ENCODE measurements at places on chromosomes 7 and 10.
A peak's percentile ranks its signal among the peaks of the same experiment; 100 is the strongest.

DNA sequence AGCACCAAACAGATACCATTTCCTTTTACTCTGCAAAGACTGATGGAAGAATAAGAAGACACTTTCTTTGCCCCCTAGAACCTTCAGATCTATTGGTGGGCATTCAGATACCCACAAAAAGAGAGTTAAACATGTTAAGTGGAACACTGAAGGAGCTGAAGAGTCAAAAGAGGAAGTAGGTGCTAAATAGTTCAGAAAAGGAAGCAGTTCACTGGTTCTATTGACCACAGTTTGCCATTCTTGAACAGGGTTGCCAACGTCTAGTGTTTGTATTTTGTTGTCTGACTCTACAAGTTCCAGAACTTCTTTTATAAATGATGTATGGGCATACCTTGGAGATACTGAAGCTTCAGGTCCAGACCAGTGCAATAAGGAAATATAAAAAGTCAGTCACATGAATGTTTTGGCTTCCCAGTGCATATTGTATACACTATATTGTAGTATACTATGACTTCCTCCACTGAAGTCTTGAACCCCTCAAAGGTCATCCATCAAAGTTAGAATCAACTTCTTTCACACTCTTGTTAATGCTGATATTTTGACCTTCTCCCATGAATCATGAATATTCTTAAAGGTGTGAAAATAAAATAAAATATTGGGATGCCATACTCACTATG is 47.5 kb upstream of the AGR3 start:
- DNase-seq, result no peak

GRCh38 chr7:77561352-77561751 is 24.3 kb downstream of the PTPN12 start:
- no peak for DNase-seq

GRCh38 chr10:62112300-62112699 is 156.3 kb downstream of the RTKN2 start:
- no peak for DNase-seq

DNA sequence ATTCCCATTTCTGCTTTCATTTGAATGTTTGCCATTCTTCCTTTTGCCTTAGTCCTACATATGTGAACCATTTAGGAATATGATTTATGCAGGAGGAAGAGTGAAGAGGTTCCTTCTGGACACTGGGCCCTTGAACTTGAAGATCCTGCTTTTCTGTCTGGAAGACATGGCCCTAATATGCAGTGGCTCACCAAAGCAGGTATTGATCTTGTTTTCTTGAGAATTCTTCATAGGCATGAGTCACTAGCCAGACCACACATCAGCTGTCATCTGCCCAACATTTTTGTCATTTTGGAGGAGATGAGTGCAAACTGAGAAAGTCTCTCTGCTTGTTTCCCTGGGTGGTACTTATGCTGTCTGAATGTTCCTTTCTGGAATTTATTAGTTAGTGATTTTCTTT is 382.6 kb downstream of the LRMDA start:
- DNase-seq, result no peak

GRCh38 chr7:129781928-129782817 is 170.6 kb downstream of the UBE2H start:
- no peak for DNase-seq

- DNase-seq, result no peak
Observed at GRCh38 chr7:34354011-34354410, 304.0 kb upstream of the NPSR1 start.

DNA sequence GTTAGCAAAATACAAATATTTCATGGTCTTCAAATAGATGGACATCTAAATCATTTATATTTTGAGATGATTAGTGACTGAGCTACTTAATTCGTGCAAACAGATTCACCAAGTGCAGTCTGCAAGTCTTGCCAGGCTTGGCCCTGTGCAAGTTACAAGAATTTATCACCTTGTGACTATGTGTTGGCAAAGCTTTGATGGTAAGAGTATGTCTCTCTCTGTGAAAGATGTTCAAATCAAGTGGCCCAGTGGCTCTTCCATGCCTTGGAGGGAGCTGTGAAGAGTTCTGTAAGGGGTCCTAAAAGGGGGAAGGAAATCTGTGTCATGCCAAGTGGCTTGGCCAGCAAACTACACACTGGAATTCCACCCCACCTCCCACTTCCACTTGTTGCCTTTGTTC is 397.3 kb downstream of the TYW1 start:
- DNase-seq, result no peak

- no peak for DNase-seq
Observed at GRCh38 chr7:80207501-80207900, 72.9 kb downstream of the GNAI1 start.

GRCh38 chr7:101146-102046 is 91.0 kb upstream of the FAM20C start:
- no peak for DNase-seq

DNA sequence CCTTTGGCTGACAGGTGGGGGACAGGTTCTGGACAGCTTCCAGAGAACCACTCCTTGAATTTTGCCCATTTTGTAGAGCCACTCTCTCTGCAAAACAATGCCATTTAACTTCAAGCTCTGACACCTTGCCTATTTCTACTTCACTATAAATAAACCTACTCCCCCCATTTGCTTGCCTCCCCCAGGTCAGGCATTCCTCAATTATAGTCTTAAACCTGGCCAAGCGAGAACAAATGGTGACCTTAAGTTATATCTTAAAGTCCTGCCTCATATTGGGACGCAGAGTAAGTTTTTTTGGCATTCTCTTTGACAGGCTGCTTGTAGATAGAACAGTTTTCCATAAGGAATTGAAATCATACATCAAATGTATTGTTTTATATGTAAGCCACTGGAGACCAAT is 706.9 kb downstream of the LRMDA start:
- DNase-seq, result no peak

DNA sequence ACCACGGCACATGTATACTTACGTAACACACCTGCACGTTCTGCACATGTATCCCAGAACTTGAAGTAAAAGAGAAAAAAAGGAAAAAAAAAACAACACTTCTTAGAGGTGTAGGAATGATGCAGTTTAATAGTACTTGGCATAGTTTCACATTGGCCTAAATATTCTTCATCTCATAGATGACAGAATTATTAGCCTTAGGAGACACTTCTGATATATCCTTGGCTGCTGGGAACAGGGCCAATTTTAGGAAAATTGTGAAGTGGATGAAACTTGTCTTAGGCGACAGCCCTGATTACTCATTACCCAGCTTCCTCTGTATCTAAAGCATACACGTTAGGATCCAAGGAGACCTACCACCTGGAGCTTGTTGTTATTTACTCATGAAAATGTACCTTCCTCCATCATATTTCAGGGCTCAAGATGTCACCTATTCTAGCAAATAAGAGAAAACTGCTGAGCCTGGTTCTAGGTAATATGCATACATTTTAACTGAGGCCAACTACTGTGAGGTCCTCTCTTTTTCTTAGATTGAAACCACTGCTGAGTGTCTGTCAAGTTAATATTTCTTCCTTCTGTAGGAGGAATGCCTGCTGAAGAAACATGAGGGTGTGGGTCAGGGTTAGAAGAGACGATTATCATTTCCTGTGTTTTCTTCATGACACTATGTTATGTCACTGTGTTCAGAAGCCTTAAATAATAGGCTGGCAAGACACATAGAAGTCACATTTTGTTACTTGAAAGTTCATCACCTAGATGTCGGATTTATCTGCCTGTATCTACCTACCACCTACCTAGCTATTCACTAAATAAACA is 44.3 kb downstream of the CPED1 start:
- no peak for DNase-seq

- no peak for DNase-seq
Observed at GRCh38 chr7:147249956-147250355, 1133.4 kb downstream of the CNTNAP2 start.

GRCh38 chr10:123381224-123381623 is 227.0 kb downstream of the BUB3 start:
- no peak for DNase-seq

DNA sequence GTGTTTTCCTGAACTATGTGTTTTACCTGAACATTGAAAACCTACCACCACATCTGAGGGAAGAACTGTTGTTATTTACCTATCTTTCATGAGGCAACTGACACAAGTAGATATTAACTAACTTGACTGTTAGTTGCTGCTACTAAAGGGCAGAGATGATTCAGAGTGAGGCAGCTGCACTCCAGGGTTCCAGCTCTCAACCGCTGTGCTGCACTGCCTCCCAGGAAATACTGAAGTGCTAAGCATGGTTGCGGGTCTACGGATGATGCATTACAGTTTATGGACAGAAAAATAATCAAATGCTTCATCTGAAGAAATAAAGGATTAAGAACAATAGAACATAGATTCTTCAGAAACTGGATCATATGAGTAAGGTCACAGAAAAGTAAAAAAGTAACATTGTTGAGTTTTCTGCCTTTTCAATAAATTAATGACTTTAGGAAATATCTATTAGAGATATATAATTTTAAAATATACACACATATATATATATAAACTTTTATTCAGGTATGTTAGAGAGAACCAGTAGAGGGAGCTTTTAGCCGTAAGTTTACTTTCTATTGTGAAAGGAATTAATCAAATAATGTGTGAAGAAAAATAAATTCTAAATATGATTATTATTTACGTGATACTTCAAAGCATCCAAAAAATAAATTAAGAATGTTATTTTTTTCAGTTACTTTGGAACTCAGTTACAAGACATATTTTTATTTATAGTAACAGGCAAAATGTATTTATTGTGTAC is 620.0 kb downstream of the CNTNAP2 start:
- DNase-seq, result no peak

GRCh38 chr7:151276666-151277590 is 28.4 kb upstream of the SMARCD3 start:
- DNase-seq, result peak; percentile 70

- DNase-seq, result peak; percentile 29
Observed at GRCh38 chr7:124255041-124255655, 222.3 kb upstream of the TMEM229A start.

- no peak for DNase-seq
Observed at GRCh38 chr7:116732788-116733694, 61.0 kb downstream of the MET start.
